Right lobe of liver (tissue), 6 donors: ENCODE measurements at places on chromosomes 2 and 18. TPM values are rescaled to one million over a fixed set of nuclear protein-coding genes. Genes with fewer than 3 reads are reported as not detected.

GRCh38 chr2:226398580-226398979 lies 401.0 kb downstream of the IRS1 start:
- H3K27me3 ChIP-seq = no peaks in the 10 kb centered on the region
- no peak overlapping the region for H3K4me3 ChIP-seq
- H3K27ac ChIP-seq = no peak overlapping the region
- H3K36me3 ChIP-seq = no peaks in the 10 kb centered on the region
- no peak for DNase-seq
- H3K4me1 ChIP-seq = no peaks in the 10 kb centered on the region

The RNU2-63P gene
- not detected for total RNA-seq

- H3K36me3 ChIP-seq = peaks cover 20% of the 10 kb centered on the region
- no peak overlapping the region for H3K27ac ChIP-seq
- no peaks in the 10 kb centered on the region for H3K4me1 ChIP-seq
- H3K4me3 ChIP-seq = no peak overlapping the region
- DNase-seq = no peak
These were observed 16.7 kb downstream of the ZNF638 start for GRCh38 chr2:71348302-71348701.

GRCh38 chr2:176122683-176123410 lies at the start of gene HOXD9:
TSS of gene HOXD9 (plus strand) at chr2:176122719. CDS start at chr2:176122769, 50 bp downstream.
- H3K36me3 ChIP-seq = no peaks in the 10 kb centered on the region
- no peak for DNase-seq
- H3K4me3 ChIP-seq = no peak within 1 kb of the TSS
- H3K27ac ChIP-seq = no peak within 1 kb of the TSS
